CD4-positive, alpha-beta T cell treated with Interleukin-21 for 1 hour (primary cell): ENCODE measurements at places on chromosomes 6 and 20.

GRCh38 chr6:167119670-167120582 lies 3.0 kb upstream of the CCR6 start:
- peak; percentile 70 for DNase-seq

DNA sequence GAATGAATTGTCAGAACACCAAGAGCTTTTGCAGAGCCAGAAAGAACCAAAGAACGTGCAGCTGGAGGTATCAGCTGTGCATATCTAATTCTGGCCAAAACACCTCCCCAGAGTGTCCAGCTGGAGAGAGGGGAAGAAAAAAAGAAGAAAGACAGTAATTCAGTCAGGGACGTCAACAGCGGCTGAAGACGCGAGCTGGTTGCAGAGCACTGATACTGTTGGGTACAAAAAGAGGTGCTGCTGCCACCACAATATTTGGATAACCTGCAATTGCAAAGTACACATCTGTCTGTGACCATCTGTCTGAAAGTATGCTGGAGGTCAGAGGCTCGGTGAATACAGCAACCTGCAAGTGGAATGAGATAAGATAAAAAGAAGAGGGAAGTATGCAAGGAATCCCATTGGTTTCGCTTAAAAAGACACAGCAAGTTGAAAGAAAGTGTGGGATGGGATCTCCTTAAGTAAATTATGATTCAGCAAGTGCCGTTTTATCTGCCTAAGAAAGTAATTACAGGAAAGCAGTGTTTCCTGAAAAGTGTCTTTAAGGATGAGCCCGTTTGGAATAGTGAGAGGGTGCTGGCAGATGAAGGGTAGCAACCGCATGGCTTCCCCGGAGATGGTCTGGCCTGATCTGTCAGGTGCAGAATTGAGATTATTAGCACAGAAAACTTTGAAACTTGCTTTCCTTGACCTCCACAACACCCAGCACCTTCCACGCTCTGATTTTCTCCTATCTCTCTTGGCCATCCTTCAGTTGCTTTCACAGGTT lies 189.9 kb upstream of the PRDM1 start:
- DNase-seq: no peak

GRCh38 chr20:58094160-58094559 lies 134.3 kb downstream of the ANKRD60 start:
- DNase-seq: no peak

GRCh38 chr6:82484001-82484400 lies 120.4 kb downstream of the TPBG start:
- DNase-seq: no peak

DNA sequence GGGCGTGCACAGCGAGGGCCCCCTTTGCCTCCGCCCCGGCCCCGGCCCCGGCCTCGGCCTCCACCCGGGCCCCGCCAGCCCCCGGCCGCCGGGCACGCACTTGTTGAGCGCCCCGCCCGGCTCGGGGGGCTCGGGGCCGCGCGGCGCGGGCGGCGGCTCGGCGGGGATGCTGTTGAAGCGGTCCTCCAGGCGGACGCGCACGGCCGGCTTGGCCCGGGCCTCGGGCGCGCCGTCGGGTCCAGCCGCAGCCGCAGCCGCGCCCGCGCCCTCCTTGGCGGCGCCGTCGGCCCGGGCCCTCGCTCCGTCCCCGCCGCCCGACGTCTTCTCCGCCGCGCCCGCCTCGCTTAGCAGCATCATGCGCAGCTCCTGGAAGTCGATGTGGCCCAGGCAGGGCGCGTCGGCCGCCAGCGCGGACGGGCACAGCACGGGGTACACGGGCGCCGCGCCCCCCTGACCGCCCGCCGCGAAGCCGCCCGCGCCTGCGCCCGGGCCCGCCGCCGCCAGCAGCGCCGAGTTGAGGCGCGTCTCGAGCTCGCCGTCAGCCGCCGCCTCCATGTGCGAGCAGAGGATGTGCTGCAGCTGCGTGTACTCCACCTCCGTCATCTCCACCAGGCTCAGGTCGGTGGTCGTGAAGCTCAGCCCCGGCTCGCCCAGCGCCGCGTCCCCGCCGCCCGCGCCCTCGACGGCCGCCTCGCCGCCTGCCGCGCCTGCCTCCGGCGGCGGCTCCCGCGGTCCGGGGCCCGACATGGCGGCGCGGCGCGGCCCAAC lies 514 bp downstream of the TCFL5 start:
- peak; percentile 44 for DNase-seq

GRCh38 chr6:73774311-73774774 lies 78.3 kb downstream of the CD109 start:
- DNase-seq: no peak

DNA sequence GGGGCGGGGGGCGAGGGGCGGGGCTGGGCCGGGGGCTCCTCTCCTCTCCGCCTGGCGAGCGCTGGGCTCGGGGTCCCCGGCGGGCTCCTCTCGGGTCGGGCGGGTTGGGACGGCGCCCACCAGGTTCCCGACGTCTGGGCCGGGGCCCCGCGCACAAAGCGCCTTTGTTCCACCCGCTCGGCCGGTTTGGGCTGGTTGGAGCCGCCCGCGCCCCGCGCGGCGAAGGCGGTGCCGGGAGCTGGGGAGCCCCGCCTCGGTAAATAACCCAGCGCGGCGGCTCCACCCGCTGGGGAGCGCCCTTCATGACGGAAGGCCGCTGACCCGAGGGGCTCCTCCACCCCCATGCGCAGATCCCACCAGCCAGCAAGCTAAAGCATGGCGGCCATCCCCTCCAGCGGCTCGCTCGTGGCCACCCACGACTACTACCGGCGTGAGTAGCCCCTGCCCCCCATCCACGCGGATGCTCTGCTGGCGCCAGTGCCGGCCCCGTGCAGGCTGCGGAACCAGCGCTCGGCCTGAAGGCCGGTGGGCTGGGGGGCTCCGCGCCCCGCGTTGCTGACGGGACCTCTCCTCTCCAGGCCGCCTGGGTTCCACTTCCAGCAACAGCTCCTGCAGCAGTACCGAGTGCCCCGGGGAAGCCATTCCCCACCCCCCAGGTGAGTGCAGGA lies 503 bp downstream of the PPDPF start:
- DNase-seq: peak; percentile 68
